ENCODE measurements at places on chromosomes 11 and 22. TPM values are rescaled to one million over a fixed set of nuclear protein-coding genes. Genes with fewer than 3 reads are reported as not detected.

The MFRP gene
- total RNA-seq: not detected

The MS4A7 gene
- not detected for total RNA-seq

The MRGPRE gene
- 1.7 TPM for total RNA-seq

The SLC22A8 gene
- total RNA-seq: not detected

The RAB36 gene
- total RNA-seq: 5.7 TPM

The CENPM gene
- total RNA-seq: 14.3 TPM

Measured in kidney epithelial cell (primary cell).